ENCODE measurements at places on chromosomes 2 and 18.

- ATAC-seq: no peak
Measured at GRCh38 chr2:74441170-74441689, 507 bp downstream of the RTKN start.

DNA sequence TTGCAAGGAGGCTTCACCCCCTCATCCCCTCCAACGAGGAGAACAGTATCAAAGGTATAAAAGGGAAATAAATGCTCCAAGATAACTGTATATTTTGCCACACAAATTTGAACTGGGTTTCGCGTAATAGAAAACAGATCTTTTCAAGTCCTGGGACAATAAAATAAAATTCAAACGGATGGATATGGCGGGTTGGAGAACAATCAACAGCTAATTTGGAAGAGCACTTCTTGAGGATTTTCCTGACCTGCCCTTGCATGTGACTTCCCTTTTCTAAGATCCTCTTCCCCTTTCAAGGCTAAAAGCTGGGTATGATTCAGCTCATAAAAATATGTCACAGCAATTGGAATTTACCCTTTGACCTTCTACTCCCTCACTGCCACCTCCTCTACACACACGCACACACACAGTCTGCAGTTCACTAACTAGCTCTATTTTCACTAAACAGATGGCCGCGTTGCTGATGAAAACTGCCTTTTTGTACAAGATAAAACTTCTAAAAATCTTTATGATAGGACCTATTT is 386.9 kb downstream of the FIGN start:
- no peak for ATAC-seq

GRCh38 chr2:12918835-12919445 is 202.2 kb downstream of the TRIB2 start:
- ATAC-seq: no peak

GRCh38 chr2:223537115-223537514 is 65.0 kb downstream of the SCG2 start:
- ATAC-seq: no peak

- ATAC-seq: peak; percentile 88
Measured at GRCh38 chr2:105143467-105144151, 97.9 kb upstream of the GPR45 start.

DNA sequence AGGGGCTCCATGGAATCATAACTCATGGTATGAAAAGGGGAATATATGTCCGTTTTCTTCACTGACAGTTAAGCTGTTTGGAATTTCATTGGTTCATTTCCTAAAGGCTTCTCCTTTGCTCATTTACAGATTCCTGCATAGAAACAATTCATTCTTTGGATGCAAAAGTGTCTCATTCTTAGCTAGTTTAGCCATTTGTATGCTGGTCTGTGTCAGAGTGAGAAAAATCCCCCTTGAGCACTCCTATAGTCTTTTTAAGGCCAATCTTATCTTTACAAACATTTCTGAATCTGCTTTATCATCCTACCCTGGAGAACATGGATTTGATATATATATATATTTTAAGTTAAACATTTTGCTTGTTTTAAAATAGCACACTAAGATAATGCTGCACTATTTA is 1260.9 kb upstream of the NRXN1 start:
- ATAC-seq: no peak

DNA sequence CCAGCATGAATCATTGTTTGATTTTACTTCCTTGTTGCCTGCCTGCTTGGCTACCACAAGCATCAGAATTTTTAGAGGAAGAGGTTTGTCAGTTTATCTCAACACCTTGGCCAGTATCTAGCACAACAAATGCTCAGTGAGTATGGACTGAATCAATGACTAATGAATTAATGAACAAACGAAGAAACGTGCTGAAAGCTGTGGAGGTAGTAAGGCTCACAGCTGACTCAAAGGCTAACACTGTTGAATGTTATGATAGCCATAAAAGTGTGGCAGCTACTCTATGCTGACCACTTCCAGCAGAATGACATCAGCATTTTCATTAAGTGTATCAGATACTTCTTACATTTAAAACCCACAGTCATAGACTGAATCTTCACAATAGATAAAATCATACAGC is 543.4 kb downstream of the IRS1 start:
- ATAC-seq: no peak

DNA sequence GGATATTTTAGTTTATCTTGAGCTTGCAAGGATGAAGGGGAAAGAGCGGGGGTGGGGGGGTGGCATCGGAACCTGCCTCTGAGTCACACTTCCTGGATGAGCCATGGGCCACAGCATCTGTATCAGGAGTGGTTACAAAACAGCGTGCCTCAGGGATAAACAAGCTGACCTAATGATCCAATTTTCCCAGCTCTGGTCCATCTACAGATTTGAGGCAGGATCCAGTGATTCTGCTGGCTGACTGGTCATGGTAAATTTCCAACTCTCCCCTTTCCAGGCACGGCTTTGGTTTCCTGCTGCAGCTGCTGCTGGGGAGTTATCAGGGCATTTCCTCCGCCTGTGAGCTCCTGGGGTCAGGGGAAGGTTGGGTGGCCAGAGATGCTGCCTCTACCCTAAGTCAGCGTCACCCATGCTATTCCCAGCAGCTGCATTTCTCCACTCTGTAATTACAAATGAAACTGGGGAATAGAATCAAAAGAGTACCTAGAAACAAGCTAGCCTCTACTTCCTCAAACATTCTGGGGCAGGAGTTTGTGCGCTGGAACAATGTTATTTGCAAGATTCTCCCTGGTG is 4.7 kb upstream of the HPCAL1 start:
- ATAC-seq: no peak

GRCh38 chr2:230503798-230504197 is 87.8 kb downstream of the SP100 start:
- no peak for ATAC-seq

GRCh38 chr2:164495491-164496223 is 125.6 kb downstream of the GRB14 start:
- ATAC-seq: no peak

- ATAC-seq: no peak
Measured at GRCh38 chr2:130827502-130828251, 9.0 kb upstream of the ARHGEF4 start.

- ATAC-seq: no peak
Measured at GRCh38 chr2:241503776-241504392, 4.5 kb downstream of the STK25 start.

DNA sequence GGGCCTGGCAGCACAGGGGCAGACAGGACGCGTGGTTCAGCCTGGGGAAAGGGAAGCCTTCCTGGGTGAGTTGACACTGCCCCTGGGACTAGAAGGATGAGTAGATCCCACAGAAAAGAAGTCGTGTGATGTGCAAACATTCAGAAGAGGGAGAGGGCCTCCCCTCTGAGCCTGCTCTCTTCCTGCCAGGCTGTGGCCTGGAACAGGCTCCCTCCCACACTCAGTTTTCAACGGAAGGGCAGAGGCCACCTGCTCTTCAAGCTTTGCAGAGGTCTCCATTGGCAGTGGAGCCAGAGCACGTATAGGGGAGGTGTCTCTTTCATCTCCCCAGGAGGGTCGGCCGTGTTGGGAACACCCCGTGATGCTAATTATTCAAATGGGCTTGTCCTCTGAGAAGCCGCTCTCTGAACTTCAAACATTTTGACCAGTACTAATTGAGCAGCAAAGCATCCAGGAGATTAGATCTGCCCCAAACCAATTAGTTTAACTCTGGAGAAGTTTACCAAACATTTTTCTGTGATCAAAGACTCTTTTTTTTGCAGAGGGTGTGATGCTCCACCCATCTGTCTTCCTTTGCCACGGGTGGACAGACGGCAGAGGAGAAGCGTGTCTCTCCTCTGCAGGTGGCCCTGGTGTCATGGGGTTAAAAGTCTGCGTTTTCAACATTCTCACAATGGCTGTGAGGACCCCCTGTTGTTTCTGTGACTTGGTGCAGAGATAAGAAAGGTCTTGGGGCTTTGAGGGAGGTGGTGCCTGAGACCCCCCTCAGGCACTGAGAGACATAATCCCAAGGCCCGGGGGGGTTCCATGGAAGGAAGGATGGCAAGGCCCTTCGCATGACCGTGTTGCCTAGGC is 29.5 kb upstream of the ODC1 start:
- ATAC-seq: no peak

GRCh38 chr2:70596293-70596692 is 42.7 kb upstream of the TGFA start:
- ATAC-seq: no peak

DNA sequence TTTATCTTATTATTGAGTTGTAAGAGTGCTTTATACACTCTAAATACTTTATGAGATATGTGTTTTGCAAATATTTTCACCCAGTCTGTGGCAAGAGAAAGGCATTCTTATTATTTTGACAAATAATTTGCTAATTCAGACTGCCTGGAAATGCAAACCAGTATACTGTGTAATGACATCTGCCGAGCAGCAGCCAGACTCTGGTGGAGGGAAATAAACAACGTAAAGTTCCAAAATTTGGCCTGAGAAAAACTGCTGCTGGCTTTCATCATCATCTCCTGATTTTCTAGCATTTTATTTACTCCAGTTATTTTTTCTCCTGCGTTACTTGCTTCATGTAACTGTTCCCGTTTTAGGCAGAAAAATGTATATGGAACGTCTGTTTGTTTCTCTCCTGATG is 161.6 kb downstream of the RNF152 start:
- no peak for ATAC-seq

- ATAC-seq: no peak
Measured at GRCh38 chr2:212677466-212677865, 138.9 kb upstream of the ERBB4 start.

GRCh38 chr2:172296267-172297046 is 130.9 kb upstream of the ITGA6 start:
- ATAC-seq: no peak

- no peak for ATAC-seq
Measured at GRCh38 chr2:15782009-15782751, 158.2 kb upstream of the MYCN start.

GRCh38 chr2:207839028-207839427 is 69.3 kb upstream of the FZD5 start:
- ATAC-seq: no peak

GRCh38 chr2:224931956-224932355 is 110.3 kb downstream of the DOCK10 start:
- no peak for ATAC-seq

DNA sequence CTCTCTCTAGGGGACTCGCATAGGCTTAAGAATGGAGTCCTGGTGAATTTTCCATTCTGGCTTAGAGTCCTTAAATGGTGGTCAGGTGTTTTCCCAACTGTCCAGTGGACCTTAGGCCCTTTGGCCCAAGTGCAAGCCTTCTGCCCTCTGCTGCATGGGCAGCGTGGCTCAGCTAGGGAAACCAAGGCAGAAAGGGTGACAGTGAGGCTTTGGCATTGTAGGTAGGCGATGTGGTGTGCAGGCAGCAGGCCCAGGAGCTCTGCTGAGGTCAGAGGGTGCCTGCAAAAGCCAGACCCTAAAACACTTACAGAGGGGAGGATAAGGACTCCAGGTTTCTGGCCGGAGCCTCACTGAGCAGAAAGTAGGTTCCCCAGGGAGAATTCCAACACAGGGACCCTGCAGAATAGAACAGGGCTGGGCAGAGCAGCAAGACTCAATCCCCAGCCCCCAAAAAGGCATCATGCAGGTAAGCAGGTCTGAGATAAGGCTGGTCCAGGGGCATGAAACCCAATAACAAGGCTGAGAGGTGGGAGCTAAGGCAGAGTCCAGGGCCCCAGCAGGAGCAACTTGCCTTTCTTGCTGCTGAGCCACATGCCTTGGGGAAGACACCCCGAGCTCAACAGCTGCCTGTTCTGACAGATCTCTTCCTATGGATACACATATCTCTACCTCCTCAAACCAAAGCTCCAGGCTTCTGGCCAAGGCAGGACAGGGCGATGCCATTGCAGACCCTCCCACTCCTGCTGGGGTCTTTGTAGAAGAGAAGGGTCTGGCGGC is 199.7 kb downstream of the TNS1 start:
- ATAC-seq: no peak

DNA sequence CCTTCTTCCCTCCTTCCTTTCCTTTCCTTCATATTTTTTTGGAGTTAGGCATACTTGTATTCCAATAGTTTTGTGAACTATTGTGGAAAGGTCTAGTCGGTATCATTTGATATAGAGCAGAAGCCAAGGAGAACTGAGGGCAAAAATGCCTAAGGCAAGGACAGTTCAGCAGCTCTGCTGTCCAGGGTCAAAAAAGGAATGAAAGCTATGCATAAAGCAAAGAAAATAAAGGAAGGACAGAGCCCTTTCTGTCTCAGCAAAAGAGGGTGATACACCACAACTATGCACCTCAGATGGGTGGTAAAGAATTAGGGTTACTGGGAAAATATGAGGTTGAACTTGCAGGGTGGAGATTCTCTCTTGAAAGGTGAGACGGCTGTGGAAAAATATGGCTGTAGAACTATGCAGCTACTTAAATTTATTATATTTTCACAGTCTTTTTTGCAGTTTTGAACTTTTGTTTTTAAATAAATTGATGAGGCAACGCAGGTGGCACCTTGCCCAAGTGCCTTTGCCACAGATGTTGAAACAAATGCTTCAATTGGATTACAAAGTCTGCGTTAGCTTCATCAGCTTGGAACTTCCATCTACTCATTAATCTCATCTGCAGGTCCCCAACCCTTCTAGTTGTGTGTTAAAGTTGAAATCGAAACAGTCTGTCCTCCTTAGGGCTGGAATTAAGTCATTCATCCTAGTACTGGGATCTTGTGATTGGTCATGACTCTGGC is 20.8 kb downstream of the LHCGR start:
- ATAC-seq: no peak

- ATAC-seq: peak; percentile 83
Measured at GRCh38 chr2:241617431-241618154, 19.4 kb downstream of the THAP4 start.

GRCh38 chr18:37019157-37019827 is 190.4 kb downstream of the KIAA1328 start:
- ATAC-seq: no peak

- ATAC-seq: no peak
Measured at GRCh38 chr18:31398191-31398590, 21.6 kb downstream of the DSG4 start.

GRCh38 chr18:36130039-36130831 is 536 bp downstream of the ELP2 start:
- peak; percentile 8 for ATAC-seq

- ATAC-seq: no peak
Measured at GRCh38 chr2:107383691-107384090, 443.0 kb upstream of the RGPD4 start.

GRCh38 chr2:205193125-205193835 is 489.0 kb upstream of the NRP2 start:
- ATAC-seq: no peak

DNA sequence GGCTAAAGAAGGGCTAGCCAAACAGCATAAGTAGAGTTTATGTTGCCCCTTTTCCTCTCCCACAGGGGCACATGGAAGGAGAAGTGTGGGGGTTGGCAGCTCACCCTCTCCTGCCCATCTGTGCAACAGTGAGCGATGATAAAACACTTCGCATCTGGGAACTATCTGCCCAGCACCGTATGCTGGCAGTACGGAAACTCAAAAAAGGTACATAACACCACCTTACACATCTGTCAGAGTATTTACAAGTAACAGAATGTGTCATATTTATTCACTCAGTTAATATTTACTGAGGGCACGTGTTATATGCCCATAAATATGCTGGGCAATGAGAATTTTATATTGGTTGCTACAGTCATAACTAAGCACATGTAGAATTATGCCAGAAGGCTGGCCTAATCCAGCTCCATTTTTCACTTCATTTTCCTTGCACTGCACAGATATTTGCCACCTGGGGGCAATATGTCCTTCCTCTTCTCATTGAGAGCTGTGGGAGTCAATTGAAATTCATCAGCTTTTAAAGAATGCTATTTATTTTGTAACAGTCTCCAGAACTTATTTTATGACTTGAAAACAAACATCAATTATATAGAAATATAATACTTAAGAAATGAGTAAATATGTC is 150.6 kb downstream of the RTN4 start:
- no peak for ATAC-seq
